ENCODE measurements at places on chromosomes 3 and 15. TPM values are rescaled to one million over a fixed set of nuclear protein-coding genes. Genes with fewer than 3 reads are reported as not detected.
A peak's percentile ranks its signal among the peaks of the same experiment; 100 is the strongest.

IQCF5 gene
- not detected for total RNA-seq

- no peak for DNase-seq
- H3K27me3 ChIP-seq: no peaks in the 10 kb centered on the region
- peaks cover 7% of the 10 kb centered on the region for H3K4me1 ChIP-seq
- peaks cover 26% of the 10 kb centered on the region for H3K36me3 ChIP-seq
- no peak overlapping the region for H3K4me3 ChIP-seq
Observed at GRCh38 chr3:12907729-12908128, 66.4 kb upstream of the RPL32 start.

DNA sequence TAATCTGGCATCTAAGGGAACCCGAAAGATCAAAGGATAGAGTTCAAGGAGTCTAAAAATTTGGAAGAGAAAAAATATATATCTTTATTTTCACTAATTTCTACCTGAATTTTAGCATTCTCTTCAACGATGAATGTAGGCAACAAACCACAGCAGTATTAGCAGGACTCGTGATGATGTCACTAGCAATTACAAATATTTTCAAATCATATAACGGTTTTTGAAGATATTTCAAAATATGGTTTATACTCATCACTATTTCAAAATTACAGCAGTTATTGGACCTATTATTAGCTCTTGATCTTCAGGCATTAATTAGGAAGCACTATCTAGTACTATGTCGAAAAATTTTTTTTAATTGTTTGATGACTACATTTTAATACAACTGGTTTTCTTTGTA is 27.0 kb upstream of the ANKDD1A start:
- DNase-seq: no peak
- H3K36me3 ChIP-seq: no peaks in the 10 kb centered on the region
- no peak overlapping the region for H3K27ac ChIP-seq
- H3K4me3 ChIP-seq: no peak overlapping the region
- no peaks in the 10 kb centered on the region for H3K27me3 ChIP-seq

GRCh38 chr3:169657351-169658124 is 6.0 kb downstream of the MECOM start:
- H3K27ac ChIP-seq: no peak overlapping the region
- peaks cover 25% of the 10 kb centered on the region for H3K4me1 ChIP-seq
- H3K36me3 ChIP-seq: no peaks in the 10 kb centered on the region
- H3K27me3 ChIP-seq: peaks cover 79% of the 10 kb centered on the region

GRCh38 chr3:194632809-194633348 is 340 bp downstream of the TMEM44 start:
- peaks cover 16% of the 10 kb centered on the region for H3K36me3 ChIP-seq
- no peaks in the 10 kb centered on the region for H3K27me3 ChIP-seq
- H3K4me1 ChIP-seq: peaks cover 16% of the 10 kb centered on the region
- DNase-seq: peak; percentile 24

- H3K27me3 ChIP-seq: no peaks in the 10 kb centered on the region
- peaks cover 19% of the 10 kb centered on the region for H3K36me3 ChIP-seq
Observed at GRCh38 chr3:143011705-143012104, 10.3 kb downstream of the U2SURP start.

DNA sequence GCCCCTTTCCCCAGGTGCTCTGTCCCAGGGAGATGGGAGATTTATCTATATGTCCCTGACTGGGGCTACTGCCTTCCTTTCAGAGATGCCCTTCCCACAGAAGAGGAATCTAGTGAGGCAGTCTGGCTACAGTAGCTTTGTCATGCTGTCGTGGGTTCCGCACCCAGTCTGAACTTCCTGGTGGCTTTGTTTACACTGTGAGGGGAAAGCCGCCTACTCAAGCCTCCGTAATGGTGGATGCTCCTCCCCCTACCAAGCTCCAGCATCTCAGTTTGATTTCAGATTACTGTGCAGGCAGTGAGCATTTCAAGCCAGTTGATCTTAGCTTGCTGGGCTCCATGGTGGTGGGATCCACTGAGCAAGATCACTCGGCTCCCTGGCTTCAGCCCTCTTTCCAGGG is 35.4 kb upstream of the SLC7A14 start:
- no peaks in the 10 kb centered on the region for H3K4me1 ChIP-seq
- DNase-seq: no peak
- no peaks in the 10 kb centered on the region for H3K36me3 ChIP-seq
- H3K27ac ChIP-seq: no peak overlapping the region
- peaks cover 12% of the 10 kb centered on the region for H3K27me3 ChIP-seq
- no peak overlapping the region for H3K4me3 ChIP-seq

GRCh38 chr3:52707585-52707984 is 1.7 kb downstream of the SPCS1 start:
- H3K36me3 ChIP-seq: peaks cover 29% of the 10 kb centered on the region
- peaks cover 34% of the 10 kb centered on the region for H3K4me1 ChIP-seq
- no peaks in the 10 kb centered on the region for H3K27me3 ChIP-seq

LRRC28 gene
- total RNA-seq: 19.3 TPM

- no peaks in the 10 kb centered on the region for H3K27me3 ChIP-seq
- no peaks in the 10 kb centered on the region for H3K36me3 ChIP-seq
- H3K4me3 ChIP-seq: no peak overlapping the region
- no peak overlapping the region for H3K27ac ChIP-seq
Observed at GRCh38 chr3:41464858-41465257, 265.6 kb downstream of the CTNNB1 start.
